HepG2 (cell line): ENCODE measurements at places on chromosomes 1 and 21.

GRCh38 chr1:209985002-209985401 lies 47.0 kb downstream of the SYT14 start:
- H3K27ac ChIP-seq, result no peak overlapping the region
- H3K4me1 ChIP-seq, result no peaks in the 10 kb centered on the region
- H3K27me3 ChIP-seq, result no peaks in the 10 kb centered on the region
- H3K36me3 ChIP-seq, result no peaks in the 10 kb centered on the region

DNA sequence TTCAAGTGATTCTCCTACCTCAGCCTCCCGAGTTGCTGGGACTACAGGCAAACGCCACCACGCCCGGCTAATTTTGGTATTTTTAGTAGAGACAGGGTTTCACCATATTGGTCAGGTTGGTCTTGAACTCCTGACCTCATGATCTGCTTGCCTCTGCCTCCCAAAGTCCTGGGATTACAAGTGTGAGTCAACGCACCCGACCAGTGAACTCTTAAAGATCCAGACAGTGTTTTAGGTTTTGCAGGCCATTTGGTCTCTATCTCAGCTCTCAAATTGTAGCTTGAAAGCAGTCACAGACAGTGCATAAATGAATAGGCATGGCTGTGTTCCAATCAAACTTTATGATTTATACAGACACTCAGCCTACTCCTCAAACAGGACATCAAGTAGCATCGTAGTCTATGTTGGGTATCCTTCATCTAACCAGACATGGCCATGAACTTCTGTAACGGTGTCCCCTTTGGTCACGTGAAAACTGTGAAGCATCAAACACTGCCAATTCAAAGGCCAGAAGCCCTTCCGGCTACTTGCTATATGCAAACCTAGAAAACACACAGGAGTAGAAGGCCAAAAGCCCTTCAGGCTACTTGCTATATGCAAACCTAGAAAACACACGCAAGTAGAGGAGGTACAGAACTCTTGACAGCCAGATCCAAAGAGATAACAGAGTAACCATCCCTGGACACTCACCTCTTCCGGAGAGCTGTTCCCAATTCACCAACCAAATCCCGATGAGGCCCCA lies 3.1 kb downstream of the FUCA1 start:
- H3K27me3 ChIP-seq, result no peaks in the 10 kb centered on the region; the same call in 2 of the 3 replicates
- H3K4me1 ChIP-seq, result peaks cover 25% of the 10 kb centered on the region
- peaks cover 3% of the 10 kb centered on the region; the same call in 1 of the 2 replicates for H3K36me3 ChIP-seq

DNA sequence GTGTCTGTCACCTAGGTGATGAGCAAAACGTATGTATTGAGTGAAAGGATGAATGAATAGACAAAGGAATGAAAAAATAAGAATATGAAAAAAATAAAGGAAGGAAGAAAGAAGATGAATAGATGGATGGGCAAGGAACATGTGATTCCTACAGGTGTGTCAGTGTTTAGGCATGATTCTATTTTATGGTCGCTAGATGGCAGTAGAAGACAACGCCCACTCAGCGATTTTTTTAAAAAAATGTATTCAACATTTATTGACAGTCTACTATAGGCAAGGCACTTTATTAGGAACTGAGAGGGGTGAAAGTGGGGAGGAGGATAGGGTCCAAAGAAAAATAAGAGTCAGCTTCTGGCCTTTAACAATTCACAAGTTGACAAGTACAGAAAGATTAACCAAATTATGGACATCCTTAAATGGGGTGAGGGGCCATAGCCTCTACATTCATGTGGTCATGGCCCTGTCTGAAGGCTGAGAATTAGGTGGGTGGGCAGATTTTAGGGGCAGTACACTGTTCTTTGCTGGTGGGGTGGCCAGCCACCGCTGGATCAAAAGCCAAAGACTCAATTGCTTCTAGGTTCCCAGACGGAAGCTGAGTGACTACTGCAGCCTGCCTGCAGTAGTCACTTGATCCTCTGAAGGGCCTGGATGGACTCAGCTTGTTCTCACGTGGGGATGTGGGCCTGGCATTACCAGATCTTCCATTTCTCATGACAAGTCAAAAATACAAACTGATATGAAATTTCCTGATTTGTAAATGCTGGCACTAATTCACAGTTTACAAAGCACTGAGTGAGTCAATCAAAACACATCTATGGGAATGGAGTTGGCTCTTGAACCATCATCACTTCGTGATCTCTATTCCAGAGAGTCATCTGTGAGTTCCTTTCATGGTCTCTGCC lies 83.9 kb downstream of the FASLG start:
- H3K36me3 ChIP-seq, result no peaks in the 10 kb centered on the region
- no peak overlapping the region for H3K4me3 ChIP-seq
- DNase-seq, result peak; percentile 21
- no peak overlapping the region for H3K27ac ChIP-seq

DNA sequence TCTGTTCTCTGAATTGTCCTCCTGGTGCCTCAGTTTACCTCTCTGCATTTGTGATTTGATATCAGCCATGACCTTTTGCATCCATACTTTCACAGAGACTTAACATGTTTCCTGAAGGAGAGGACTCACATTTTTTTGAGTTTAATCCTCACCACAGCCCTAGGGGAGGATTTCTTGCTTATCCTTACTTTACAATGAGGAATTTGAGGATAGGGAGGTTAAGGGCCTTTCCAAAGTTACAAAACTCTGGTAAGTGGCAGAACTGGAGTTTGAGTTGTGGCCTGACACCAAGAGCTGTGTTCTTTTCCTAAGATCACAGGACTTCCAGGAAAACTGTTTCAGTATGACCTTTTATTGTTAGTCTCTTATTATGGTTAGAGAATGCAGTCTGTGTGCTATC lies 34.2 kb downstream of the TNFRSF8 start:
- no peaks in the 10 kb centered on the region for H3K36me3 ChIP-seq
- no peaks in the 10 kb centered on the region for H3K4me1 ChIP-seq
- H3K27me3 ChIP-seq, result no peaks in the 10 kb centered on the region
- H3K4me3 ChIP-seq, result no peak overlapping the region

- H3K4me3 ChIP-seq, result no peak overlapping the region
- H3K4me1 ChIP-seq, result no peaks in the 10 kb centered on the region
- peaks cover 24% of the 10 kb centered on the region; the same call in 2 of the 3 replicates for H3K27me3 ChIP-seq
- no peaks in the 10 kb centered on the region for H3K36me3 ChIP-seq
- H3K27ac ChIP-seq, result no peak overlapping the region
- no peak for DNase-seq
Measured at GRCh38 chr1:153392822-153393221, 1.9 kb upstream of the S100A8 start.

- no peak overlapping the region for H3K4me3 ChIP-seq
- no peak overlapping the region for H3K27ac ChIP-seq
- H3K36me3 ChIP-seq, result no peaks in the 10 kb centered on the region
- H3K4me1 ChIP-seq, result no peaks in the 10 kb centered on the region
- no peak for DNase-seq
Measured at GRCh38 chr1:70836456-70836855, 211.2 kb downstream of the PTGER3 start.

DNA sequence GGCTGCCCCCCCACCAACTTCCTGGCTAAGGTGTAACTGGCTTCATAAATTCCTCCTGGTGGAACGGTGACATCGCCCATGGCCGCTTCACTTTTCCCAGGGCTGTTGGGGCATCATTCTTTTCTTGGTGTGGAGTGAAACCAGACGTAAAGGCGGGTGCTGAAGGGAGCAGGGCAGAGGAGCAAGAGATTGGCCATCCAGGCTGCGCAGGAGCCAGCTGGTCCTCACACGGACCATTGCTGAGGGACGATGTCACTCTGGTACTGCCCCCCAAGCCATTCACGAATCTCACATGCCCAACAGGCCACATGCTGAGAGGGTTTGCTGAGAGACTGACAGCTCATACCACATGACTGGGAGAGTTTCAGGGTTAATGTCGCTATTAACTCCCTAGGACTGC lies 10.5 kb upstream of the PKP1 start:
- no peaks in the 10 kb centered on the region for H3K36me3 ChIP-seq
- H3K4me3 ChIP-seq, result no peak overlapping the region
- H3K27ac ChIP-seq, result no peak overlapping the region
- H3K4me1 ChIP-seq, result no peaks in the 10 kb centered on the region

- peaks cover 22% of the 10 kb centered on the region for H3K4me1 ChIP-seq
- no peaks in the 10 kb centered on the region; the same call in 1 of the 2 replicates for H3K27me3 ChIP-seq
- no peak overlapping the region for H3K27ac ChIP-seq
- no peak overlapping the region for H3K4me3 ChIP-seq
Measured at GRCh38 chr1:172748201-172748600, 89.3 kb downstream of the FASLG start.

- peaks cover 36% of the 10 kb centered on the region for H3K4me1 ChIP-seq
- H3K27me3 ChIP-seq, result no peaks in the 10 kb centered on the region; the same call in 1 of the 2 replicates
- H3K36me3 ChIP-seq, result no peaks in the 10 kb centered on the region
- no peak overlapping the region for H3K4me3 ChIP-seq
- no peak overlapping the region for H3K27ac ChIP-seq
Measured at GRCh38 chr1:180266275-180267210, 36.5 kb downstream of the LHX4 start.

GRCh38 chr1:18614069-18614735 lies 16.4 kb upstream of the PAX7 start:
- no peaks in the 10 kb centered on the region for H3K4me1 ChIP-seq
- H3K4me3 ChIP-seq, result no peak overlapping the region
- H3K36me3 ChIP-seq, result no peaks in the 10 kb centered on the region

- no peaks in the 10 kb centered on the region for H3K27me3 ChIP-seq
- H3K27ac ChIP-seq, result peak overlapping the region; percentile 30
- DNase-seq, result peak; percentile 84
- no peaks in the 10 kb centered on the region for H3K4me1 ChIP-seq
- H3K4me3 ChIP-seq, result peak overlapping the region; percentile 89
- H3K36me3 ChIP-seq, result no peaks in the 10 kb centered on the region
Measured at GRCh38 chr1:203682473-203683383, 56.1 kb downstream of the ATP2B4 start.

- peaks cover 94% of the 10 kb centered on the region for H3K4me1 ChIP-seq
- DNase-seq, result peak; percentile 64
- H3K27ac ChIP-seq, result peak overlapping the region; percentile 63
- H3K4me3 ChIP-seq, result no peak overlapping the region
- no peaks in the 10 kb centered on the region for H3K27me3 ChIP-seq
Measured at GRCh38 chr1:19426294-19427086, 58.8 kb downstream of the CAPZB start.

GRCh38 chr1:33654267-33654834 lies 181.9 kb downstream of the ZSCAN20 start:
- no peak overlapping the region for H3K4me3 ChIP-seq
- no peaks in the 10 kb centered on the region for H3K36me3 ChIP-seq
- H3K27me3 ChIP-seq, result no peaks in the 10 kb centered on the region; the same call in none of the 2 replicates
- H3K27ac ChIP-seq, result no peak overlapping the region
- DNase-seq, result no peak
- no peaks in the 10 kb centered on the region for H3K4me1 ChIP-seq
